ENCODE measurements at places on chromosomes 6 and 20.
A peak's percentile ranks its signal among the peaks of the same experiment; 100 is the strongest.

- DNase-seq = no peak
Measured at GRCh38 chr20:45339799-45340198, 8.4 kb downstream of the SDC4 start.

DNA sequence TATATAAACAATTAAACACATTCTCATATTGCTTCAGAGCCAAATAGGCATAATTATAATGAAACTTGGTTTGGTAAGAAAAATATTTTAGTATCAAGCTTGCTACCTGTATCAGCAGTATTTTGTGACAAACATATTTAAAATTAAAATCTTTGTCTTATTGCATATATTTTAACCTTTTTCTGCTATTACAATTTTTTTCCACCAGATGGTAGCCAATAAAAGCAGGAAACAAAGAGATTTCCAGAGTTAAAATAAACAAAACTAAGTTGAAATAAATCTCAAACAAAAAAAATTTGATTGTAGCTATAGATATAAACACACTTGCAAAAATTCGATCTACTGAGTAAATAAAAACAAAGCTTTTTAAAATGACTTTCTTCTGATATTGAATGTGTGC is 491.3 kb upstream of the GJE1 start:
- DNase-seq = no peak

GRCh38 chr6:112298816-112299281 is 44.5 kb upstream of the LAMA4 start:
- peak; percentile 43 for DNase-seq

DNA sequence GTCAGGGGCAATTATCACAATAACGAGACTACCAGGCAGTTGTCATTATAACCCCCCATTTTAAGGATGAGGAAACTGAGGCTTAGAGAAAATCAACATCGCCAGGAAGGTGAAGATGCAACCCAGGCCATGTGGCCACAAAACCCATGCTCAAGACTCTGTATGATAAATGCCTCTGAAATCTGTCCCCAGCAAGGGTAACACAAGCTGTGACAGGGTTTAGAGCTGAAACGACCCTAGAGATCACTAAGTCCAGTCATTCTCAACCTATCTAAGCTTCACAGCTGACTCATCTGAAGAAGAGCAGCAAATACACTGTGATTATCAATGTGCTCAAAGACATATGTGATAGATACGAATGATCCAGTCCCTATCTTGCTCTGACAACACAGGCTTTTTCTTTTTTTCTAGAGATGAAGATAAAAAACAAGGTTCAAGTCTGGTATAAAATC is 47.0 kb downstream of the ARHGAP18 start:
- DNase-seq = no peak

GRCh38 chr6:137472641-137473137 is 21.5 kb downstream of the OLIG3 start:
- no peak for DNase-seq

DNA sequence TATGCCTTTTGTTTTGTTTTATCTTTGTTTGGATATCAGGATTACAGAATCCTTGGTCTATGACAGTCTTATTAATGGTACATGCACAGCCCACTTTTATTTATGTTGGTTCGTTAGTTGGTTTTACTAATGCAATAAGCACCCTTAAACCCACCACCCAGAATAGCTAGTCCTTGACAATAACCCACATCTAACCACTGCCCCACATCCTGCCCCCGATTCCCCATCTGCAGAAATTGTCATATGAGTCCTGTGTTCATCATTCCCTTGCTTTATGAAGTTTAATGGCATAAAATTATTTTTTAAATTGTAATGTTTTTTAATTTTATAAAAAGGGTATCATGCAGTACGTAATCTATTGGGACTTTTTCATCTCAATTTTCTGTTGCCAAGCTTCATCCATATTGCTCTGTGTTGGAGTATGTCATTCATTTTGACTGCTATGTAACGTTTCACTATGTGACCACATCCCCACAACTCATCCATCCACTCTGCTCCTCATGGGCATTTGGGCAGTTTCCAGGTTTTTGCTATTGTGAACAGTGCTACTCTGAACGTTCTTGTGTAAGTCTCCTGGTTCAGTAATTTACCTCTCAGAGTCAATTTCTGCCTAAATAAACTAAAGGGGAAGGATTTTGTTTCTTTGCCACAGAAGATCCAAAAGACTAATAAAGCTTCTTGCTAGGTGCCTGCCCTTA is 150.4 kb downstream of the MRPL14 start:
- DNase-seq = no peak

- no peak for DNase-seq
Measured at GRCh38 chr6:81744131-81744530, 8.3 kb downstream of the TENT5A start.

DNA sequence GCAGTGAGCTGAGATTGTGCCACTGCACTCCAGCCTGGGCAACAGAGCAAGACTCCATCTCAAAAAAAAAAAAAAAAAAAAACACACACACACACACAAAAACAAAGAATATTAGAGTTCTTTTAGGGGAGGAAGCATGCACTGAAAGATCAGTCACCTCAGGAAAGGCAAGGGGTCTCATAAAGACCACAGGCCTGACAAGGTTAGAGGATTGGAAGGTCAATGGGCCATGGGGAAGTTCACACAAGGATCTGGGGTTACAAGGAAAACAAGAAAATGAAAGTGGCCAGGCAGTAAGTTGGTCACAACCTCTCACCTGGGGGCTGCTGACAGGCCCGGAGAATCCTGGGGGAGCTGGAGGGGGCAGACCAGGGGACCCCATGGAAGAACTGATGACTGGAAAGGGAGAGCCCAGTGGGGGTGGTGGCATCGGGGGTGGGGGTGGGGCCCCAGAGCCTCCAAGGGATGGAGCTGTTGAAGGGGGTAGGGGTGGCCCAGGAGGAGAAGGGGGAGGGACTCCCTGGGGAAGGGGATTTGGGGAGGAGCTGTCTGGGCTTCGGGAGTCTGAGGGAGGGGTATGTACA is 1.5 kb downstream of the RXRB start:
- DNase-seq = no peak

DNA sequence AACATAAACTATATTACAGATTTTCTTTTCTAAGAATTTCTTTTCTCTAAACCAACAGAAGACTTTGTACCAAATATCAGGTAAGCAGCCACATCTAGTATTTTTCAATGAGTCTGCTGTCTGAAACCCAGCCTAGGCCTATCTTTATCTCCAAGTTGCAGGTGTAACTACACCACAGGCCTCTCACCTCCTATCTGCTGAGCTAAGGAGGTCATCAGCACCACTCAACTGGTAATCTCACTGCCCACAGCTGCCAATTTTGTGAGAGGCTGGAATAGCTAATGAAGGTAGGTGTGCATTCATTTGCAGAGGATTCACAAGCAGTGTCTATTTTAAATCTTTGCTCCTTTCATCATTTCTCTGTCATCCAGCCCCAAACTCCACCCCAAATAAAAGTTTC is 584.8 kb downstream of the HDGFL1 start:
- DNase-seq = no peak

DNA sequence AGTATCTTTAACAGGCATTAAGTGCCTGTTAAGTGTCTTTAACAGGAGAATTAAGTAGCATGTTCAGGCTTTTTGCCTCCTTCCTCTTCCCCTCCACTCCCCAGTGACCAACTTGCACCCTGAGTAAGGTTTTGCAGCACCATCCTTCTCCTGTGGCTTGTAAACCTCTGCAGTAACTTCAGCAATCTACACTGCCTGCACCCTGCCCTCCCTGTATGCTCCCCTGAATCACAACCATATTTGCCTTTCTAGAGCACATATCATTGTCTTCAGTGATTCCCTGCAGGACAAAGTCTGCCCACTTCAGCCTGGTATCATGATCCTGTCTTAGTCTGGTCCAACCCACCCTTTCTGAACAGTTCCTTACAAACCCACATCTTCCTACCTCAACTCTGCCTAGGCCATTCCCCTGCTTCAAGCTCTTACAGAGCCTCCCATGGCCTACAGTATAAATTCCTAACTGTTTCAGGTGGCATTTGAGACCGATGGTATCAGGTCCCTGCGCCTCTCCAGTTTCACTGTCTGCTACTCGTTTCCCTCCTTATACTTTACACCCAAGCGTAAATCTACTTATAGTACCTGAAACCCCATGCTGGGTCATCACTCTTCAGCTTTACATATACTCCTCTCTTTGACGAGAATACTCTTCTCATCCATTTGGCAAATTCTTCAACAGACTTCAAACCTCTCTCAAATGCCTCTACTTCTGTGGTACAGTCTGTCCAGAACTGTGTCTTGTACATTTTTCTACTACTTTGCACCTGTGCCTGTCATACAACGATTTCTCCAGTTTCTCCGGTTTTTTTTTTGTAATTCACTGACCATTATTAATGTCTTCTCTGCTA is 69.8 kb downstream of the ZHX3 start:
- no peak for DNase-seq

GRCh38 chr6:3670356-3670755 is 81.2 kb downstream of the PXDC1 start:
- no peak for DNase-seq

DNA sequence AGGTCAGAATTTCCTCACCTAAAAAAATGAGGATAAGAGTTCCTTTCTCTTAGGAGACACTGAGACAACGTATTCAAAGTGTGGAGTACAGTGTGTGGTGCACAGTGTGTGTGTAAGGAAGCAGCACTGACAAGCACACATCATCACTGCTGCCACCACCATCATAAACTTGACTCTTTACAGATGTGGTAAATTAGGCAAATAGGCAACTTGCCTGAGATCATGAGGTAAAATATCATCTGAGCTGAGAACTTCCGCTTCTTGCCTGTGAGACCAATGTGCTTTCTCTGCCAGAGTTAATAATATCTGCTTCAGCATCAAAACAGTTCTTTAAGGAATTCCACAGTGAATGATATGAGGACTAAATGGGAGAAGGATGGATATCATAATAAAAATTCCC is 52.7 kb downstream of the LYRM4 start:
- no peak for DNase-seq

DNA sequence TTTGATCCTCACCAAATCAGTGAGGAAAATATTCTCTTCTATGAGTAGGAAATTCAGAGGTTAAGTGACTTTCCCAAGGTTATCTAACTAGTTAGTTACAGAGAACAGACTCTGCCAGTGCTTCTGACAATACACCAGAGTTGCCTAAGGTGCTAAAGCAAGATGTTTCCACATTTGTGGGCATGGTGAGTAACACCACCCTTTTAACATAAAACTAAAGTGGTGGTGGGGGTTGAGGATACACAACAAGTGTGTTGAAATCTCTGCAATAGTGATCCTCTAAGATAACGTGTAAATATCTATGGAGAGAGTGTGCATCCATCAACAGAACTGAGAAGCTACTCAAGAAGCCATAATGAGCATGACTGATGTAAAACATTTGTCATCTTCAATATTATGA is 11.7 kb downstream of the VNN2 start:
- DNase-seq = no peak

GRCh38 chr6:111763381-111763780 is 109.9 kb downstream of the FYN start:
- no peak for DNase-seq

DNA sequence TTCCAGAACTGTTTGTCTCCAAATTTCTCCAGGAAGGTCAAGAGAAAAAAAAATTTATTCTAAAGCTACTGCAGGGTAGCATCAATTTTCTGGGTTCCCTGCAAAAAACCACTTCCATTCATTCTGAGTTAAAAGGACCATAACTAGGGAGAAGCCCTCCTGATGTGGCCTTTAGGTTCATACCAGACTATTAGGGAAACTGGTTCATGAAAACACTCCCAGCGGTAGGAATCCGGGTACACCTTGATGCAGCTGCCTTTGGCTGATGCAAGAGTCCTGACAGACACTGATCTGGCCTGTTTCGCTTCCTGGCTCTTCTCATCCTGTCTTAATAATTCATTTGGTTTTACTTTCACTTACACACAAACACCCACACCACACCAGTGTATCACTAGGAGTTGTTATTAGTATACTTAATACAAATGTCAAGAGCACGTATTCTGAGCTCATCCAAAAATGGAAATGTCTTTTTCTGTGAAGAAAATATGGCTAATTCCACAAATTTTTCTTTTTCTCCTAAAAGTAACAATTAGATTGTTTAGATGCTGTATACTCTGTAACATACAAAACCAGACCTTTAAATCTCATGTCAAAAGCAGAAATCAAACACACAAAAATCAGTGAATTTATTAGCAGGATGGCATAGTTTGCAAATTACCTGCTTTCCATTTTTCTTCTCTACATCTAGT is 38.4 kb upstream of the ARHGAP18 start:
- no peak for DNase-seq

DNA sequence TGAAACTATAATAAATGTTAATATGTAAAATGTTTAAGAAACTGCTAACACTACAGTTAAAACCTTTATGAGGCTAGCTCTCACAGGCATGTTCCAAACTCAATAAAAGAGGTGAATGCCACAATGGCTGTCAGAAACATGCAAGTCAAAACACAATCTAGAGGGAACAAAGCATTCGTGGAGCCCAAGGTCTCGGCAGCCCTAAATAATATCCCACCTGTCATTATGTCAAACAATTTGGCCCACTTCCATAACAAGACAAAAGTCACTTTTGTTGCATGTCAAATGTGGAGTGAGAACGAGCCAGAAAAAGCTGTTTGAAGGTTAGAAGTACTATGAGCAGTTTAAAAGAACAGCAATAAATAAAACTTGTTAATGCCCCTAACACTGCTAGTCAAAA is 181.9 kb downstream of the GMDS start:
- no peak for DNase-seq

- DNase-seq = no peak
Measured at GRCh38 chr6:41560431-41561192, 14.4 kb downstream of the FOXP4 start.

GRCh38 chr20:23000232-23000947 is 34.7 kb upstream of the SSTR4 start:
- DNase-seq = no peak

GRCh38 chr6:165146456-165146855 is 162.9 kb downstream of the C6orf118 start:
- no peak for DNase-seq
